ENCODE measurements at places on chromosomes 1 and 21.
A peak's percentile ranks its signal among the peaks of the same experiment; 100 is the strongest.

DNA sequence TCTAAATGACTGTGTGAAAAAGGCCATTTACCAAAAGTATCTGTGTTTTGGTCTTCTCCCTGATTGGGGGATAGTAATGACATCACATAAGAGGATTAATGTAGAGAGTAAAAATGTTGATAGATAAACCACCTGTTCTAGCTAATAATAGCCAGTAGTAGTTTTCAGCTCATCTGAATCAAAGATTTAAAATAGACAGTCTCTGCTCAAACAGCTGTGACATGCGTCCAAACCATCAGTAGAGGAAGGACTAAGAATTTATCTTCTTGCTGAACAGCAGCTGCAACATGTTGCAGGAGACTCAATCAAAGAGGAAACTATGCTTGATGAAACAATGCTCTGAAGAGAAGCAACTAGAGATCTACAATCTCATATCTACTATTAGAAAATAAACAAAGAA lies 21.4 kb downstream of the TMPRSS15 start:
- no peak for DNase-seq

DNA sequence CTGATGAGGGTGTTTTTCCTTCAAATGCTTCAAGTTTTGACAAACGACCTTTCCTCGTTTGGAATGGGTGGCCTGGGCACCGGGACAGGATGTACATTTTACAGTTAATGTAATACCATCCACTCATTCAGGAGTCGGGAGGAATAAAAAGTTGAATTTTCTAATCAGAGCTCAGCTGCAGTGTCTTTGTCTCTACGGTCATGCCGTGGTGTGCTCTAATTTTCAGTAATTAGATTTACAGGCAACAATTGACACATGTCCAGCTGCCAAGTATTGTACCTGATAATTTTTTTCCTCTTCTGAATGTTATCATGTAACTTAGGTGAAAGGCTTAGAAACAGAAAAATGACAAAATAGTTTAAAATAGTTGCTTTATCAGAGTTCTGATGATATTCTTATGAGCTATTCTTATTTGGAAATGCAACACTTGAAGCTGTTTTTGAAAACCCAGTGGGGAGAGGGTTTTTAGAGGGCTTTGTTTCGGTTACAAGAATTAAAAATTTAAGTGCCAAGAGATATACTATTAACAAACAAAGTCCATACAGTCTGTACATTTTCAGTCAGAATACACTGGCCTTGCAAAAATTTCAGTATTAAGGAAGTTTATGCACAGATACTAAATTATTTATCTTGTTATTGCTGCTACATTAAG lies 1.0 kb downstream of the CDKN2C start:
- DNase-seq = no peak

DNA sequence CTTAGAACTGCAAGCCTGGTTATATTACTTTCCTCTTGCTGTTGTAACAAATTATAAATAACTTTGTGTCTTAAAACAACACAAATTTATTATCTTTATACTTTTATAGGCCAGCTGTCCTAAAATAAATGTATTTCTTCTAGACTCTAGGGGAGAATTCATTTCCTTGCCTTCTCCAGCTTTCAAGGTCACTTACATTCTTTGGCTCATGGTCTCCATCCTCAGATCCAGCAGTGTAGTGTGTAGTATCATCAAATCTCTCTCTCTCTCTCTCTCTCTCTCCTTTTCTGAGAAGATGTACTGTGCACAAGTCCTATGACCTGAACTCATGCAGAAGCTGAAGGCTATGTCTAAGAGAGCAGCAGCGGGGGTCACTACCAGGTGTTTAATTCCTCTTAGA lies 1510.6 kb downstream of the MRPL39 start:
- no peak for DNase-seq

- no peak for DNase-seq
These were observed 75.3 kb downstream of the ST6GALNAC5 start for GRCh38 chr1:76942549-76942948.

- no peak for DNase-seq
These were observed 338.7 kb downstream of the VAV3 start for GRCh38 chr1:107626073-107626796.

DNA sequence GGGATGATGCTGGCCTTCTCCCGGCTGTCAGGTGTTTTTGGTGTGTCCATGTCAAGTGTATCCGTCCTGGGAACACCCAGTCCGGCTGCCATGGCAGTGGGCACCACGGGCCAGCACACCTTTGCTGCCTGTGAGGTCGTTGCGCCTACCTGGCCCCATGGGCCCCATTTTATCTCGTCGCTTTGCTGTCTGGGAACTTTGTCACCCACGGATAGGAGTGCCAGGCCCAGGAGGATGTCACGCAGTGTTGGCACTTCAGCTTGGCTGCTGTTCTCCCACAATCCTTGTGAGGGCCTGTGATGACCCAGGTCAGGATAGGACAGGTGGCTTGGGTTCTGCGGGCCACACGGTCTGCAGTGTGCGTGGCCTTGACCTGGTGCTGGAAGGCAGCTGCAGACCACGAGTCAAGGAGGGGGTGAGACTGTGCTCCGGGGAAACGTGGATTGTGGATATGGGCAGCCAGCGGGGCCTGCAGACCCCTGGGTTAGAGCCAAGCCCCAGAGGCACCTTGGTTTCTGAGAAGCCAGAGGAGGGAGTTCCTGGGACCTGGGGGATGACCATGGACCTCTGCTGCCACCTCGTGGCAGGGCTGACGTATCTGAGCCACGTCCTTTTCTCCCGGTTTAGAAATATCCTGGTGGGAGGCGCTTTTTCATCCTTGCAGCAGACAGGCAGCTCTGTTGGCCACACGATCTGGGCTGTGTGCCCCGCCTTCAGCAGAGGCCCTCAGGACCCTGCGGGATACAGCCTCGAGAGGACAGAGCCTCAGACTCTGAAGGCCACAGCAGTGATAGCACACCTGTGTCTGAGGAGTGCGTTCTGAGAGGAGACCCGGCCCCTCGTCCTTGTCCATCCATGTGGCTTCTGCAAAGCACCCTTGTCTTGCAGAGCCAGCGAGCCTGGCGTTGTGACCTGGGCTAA lies 161.1 kb upstream of the COL6A1 start:
- peak; percentile 94 for DNase-seq

DNA sequence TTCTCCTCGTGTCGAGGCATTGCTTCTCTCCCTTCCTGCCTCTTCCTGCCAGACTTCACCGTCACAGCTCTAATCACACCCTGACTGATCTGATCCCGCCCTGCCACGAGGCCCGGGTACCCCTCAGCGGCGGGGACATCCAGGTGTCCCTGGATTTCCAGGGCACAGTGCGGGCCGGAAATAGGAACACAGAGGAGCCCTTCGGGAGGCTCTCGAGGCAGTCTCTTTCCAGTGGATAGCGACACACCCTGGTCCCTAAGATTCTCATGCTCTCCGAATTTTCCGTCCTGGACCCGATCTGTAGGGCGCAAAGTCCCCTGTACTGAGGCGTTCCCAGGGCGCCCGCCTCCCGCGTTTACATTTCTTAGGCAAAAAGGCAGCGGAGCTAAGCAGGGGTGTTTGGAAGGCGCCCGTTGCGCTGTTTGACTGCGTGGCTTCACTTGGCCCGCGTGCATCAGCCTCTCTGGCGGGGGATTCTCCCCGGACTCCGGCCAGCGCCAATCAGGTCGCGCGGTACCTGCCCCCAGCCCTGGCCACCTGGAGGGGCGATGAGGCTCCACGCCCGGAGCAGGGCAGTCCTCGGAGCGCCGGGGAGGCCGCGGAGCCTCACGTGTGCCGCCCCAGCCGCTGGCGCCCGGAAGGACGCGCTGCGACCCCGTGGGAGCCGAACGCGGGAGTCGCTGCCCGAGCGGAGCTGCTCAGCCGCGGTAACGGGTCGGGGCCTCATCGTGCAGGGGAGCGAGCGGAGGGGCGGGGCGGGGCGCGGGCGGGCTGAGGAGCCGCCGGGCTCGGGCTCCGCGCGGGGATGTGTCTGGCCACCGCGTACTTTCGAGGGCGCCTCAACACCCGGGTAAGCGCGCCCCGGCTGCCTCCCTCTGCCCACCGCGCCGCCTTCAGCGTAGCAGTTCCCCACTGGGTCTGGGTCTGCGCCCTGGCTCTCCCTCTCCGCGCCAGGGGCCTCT lies at the start of gene FAM163A:
FAM163A (plus strand) TSS at position 575 of the 962 bp plus-strand sequence. CDS start 69,807 bp downstream, outside the sequence.
- DNase-seq = peak; percentile 48

- DNase-seq = no peak
These were observed 93.3 kb downstream of the SPSB1 start for GRCh38 chr1:9385801-9386573.

DNA sequence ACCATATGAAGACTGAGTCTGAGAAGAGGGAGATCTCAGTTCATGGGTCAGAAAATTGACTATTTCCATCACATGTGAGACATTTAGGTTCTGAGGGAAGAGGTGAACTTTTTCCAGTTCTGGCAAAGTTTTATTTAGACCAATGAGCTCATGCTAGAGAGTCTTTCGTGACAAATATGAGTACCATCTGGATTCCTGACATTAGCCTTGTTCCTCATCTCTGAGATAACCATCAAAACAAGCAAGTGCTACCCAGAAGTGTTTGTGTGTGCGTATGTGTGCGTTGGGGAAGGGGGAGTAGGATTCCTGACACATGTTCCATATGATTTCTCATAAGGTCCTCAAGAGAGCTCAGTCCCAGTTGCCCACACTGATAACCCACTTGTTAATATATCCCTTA lies 120.6 kb downstream of the FASLG start:
- no peak for DNase-seq

GRCh38 chr21:16634515-16634914 lies 878.3 kb upstream of the CXADR start:
- DNase-seq = peak; percentile 24

DNA sequence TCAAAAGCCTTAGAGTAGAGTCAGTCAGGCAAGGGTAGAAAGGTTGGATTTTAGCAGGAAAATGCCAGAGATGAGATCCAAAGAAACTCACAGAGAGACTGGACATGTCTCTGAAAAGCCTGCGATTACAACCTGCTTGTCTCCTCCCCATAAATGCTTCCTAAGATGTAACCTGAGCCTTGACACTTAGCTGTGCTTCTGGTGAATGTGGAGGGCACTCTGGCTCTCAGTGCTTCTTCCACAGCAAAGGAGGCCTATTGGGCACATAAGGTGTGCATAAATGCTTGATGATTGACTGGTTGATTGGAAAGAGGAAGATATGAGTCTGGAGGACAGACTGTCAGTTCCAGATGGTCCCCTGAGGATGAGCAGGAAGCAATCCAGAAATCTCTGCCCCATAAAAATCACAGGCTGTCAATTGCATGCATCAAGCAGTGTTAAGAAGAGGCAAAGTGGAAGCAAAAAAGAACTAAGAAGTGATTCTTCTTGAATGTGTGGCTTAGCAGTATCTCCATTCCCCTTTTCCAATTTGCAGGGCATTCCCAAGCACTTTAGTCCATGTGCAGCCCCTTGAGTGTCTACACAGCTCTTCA lies 236.2 kb upstream of the RRP15 start:
- no peak for DNase-seq

GRCh38 chr1:64398936-64399335 lies 71.0 kb upstream of the CACHD1 start:
- DNase-seq = no peak

GRCh38 chr1:169196161-169196560 lies 89.7 kb downstream of the ATP1B1 start:
- DNase-seq = no peak

- DNase-seq = peak; percentile 39
These were observed 771 bp downstream of the EIF4G3 start for GRCh38 chr1:21175670-21176581.

DNA sequence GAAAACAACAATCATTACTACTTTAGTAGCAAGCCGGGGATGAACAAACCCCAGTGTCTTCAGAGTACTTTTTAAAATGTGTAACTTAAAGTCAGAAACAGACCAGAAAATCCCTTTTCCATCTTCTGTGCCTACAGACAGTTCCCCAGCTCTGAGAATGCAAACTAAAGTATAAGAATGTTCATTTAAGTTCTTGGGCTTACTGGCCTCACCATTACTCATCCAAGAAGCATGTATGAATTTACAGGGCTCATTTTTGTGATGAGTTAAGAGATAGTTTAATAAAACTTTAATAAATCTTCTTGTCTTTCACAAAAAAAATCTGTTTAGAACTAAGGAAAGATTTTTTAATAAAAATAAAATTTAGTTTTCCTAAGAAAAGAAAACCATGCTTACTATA lies 4.6 kb downstream of the LPGAT1 start:
- DNase-seq = no peak

DNA sequence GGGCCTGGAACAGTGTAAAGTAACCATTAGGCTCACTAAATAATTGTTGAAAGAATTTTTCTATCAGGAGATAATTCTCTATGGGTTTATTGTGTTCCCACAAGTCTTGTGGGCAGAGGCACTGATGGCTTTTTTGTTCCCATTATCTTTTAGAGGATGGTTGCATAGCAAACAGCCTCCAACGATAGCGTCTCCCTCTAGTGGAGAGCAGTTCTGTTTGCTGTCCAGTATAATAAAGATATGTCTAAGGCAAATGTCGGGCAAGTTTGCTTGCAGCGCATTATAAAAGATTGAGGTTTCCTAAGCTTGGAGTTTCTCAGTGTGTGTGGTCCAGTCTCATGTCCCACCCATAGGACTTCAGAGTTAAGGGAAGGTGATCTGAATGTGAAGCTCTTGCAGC lies 1.3 kb upstream of the SLC6A17 start:
- no peak for DNase-seq

GRCh38 chr1:205492201-205492667 lies 12.2 kb upstream of the CDK18 start:
- DNase-seq = no peak

DNA sequence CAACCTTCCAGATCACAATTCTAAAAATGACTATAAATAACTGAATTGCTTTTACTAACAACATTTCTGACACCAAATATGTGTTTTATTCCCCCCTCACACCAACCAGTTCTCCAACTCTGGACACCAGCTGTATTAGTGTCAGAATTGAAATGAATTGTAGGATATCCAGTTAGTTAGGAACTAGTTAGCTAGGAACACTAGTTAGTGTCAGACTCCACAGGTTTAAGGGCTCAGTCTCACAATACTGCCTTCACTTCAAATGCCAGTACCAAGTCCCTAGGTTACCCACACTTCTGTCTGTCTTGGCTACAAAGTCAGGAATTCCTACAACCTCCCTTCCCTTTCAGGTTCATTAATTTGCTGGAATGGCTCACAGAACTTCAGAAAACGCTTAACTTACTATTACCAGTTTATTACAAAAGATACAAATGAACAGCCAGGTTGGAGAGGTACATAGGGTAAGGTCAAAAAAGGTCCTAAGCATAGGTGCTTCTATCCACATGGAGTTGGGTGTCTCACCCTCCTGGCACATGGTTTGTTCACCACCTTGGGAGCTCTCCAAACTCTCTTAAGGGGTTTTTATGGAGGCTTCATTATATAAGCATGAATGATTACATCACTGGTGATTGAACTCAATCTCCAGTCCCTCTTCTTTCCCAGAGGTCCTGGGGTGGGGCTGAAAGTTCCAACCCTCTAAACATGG lies 4.2 kb downstream of the STXBP3 start:
- no peak for DNase-seq

DNA sequence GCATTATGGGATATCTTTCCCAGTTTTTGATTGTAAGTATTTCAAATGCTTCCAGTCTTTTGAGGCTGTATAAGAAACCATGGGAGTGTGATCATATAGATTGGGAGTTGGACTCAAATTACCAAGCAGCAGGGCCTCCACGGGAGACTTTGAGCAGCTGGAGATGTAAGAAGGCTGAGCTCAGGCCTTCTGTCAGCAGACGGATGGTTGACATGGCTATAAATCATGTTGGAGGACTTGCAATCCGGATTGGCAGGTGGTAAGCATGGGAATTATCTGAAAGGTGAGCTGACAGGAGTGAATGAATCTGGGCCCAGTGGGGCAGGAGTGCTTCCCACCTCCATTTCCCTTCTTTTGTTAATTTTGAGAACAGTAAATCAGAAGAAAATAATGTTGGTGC lies 83.2 kb upstream of the PPM1J start:
- no peak for DNase-seq

GRCh38 chr1:87318056-87318650 lies 10.5 kb upstream of the LMO4 start:
- DNase-seq = peak; percentile 66

GRCh38 chr1:16716691-16717335 lies 23.5 kb upstream of the RNU1-4 start:
- peak; percentile 89 for DNase-seq

Measured in ELF-1 (cell line).